COR-L47 (cell line): ENCODE measurements at places on chromosomes 3 and 15.

- DNase-seq, result no peak
Observed at GRCh38 chr3:180040966-180041365, 4.2 kb upstream of the PEX5L start.

DNA sequence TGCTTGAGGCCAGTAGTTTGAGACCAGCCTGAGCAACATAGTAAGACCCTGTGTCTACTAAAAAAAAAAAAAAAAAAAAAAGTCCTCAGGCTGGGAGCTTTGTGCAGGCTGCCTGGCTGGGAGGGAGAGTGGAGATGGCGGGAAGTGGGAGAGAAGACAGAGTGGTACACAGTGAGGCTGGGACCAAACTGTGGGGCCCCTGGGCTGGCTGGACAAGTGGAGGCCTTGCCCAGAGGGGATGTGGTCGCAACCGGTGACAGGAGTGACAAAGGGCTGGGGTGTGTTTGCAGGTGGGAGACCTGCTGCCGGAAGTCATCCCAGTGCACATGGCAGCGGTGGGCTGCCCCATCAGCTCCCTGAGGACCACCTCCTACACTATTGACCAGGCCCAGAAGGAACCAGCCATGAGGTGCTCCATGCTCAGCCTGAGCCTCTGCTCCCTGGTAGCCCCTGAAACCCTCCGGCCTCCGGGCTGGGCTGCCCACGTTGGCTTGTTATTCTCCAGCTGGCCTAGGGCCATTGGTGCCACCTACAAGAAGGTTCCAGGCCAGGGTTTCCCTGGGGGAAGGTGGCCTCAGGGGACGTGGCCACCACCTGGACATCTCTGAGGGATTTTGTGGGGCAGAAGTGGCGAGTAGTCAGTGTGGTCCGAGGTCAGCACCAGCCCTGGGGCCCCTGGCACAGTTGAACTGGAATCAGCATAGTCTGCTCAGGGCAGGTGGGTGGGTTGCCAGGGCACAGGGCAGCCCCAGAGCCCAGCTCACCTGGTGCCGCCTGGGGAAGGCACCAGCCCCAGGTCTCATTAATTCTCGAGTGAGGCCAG, 22.7 kb downstream of the ACAA1 start:
- DNase-seq, result no peak

DNA sequence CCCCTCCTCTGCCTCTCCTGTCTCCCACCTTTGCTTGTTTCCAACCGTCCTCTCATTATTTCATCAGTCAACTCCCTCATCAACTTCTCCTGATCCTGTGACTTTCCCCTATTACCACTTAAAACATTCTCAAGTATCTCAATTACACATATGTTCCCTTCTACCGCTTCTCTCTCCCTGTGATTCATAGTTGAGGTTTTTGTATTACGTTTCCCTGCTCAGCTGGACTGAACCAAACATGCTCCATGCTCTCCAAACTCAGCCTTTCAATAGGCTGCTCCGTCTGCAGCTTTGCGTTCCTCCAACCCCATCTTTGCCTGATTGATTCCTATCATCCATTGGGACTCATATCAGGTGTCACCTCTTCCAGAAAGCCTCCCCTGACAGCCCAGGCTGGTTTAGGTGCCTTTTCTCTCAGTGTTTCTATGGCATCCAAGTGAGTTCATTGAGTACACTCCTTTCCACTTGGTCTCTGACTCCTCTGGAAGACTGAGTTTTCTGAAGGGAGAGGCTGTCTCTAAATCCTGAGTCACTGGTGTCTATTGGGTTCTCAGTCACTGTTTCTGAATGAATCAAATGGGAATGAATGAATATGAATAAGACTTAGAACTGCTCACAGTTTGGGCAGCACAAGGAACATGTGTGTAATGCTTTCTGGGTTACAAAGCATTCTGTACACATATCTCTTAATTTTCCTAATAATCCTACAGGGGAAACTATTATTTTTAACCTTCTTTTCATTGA, 56.4 kb downstream of the PLD1 start:
- no peak for DNase-seq

DNA sequence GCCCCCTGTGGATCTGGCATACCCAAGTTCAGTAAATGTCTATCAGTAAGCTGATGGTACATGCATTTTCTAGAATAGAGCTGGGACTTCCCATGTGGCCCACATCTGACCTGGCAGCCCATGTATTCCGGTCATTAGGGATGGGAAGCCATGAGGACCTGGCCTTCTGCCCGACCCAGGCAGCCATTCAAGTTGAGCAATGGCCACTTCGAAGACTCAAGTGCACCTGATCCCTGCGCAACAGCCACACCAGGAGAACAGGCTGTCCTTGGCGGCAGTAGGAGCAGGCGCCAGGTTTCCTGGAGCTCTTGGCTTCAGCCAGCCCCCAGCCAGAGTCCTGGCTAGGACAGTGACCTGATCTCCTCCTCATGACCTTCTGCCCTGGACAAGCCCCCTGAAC, 14.6 kb downstream of the HEMK1 start:
- DNase-seq, result no peak
